Naive thymus-derived CD8-positive, alpha-beta T cell (primary cell): ENCODE measurements at places on chromosomes 16 and 17.
A peak's percentile ranks its signal among the peaks of the same experiment; 100 is the strongest.

DNA sequence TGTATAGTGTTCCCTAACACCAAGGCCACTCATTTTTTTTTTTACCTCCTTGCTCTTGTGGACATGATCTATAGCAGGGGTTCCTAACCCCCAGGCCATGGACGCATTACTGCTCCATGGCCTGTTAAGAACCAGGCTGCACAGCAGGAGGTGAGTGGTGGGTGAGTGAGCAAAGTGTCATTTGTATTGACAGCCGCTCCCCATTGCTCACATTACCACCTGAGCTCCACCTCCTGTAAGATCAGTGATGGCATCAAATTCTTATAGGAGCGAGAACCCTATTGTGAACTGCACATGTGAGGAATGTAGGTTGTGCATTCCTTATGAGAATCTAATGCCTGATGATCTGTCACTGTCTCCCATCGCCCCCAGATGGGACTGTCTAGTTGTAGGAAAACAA is 342.0 kb downstream of the SOX9 start:
- H3K4me3 ChIP-seq = no peak overlapping the region
- H3K27me3 ChIP-seq = no peaks in the 10 kb centered on the region
- DNase-seq = no peak
- no peaks in the 10 kb centered on the region for H3K36me3 ChIP-seq

DNA sequence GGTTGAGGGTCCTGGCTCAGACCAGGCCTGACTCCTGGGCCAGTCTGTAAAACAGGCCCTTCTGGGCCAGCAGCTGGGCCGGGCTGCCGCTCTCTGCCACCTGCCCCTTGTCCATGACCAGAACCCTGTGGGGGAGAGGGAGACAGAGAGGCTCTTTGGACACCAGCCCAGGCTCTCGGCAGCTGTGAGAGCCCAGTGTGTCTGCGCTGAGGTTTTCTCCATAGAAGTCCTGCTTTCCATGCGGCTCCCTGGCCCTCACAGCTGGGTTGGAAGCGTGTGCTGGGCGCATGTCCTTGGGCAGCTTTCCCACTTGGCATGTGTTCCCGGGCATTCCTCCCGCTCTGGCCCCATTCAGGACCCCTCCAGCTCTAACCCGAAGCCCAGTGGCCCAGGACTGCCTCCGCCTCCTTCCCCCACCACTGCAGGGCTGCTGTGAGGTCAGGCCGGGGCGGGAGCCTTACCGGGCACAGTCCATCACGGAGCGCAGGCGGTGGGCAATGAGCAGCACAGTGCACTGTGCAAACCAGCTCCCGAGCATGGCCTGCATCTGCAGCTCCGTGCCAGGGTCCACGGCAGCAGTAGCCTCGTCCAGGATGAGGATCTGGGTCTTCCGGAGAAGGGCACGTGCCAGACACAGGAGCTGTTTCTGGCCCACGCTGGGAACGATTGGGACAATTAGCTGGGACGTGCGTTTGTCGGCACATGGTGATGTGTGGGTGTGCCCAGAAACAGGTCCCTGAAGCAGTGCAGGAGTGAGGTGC is 73.0 kb downstream of the ABCC6 start:
- H3K27ac ChIP-seq = no peak overlapping the region
- no peaks in the 10 kb centered on the region for H3K4me1 ChIP-seq
- no peaks in the 10 kb centered on the region for H3K36me3 ChIP-seq
- H3K4me3 ChIP-seq = no peak overlapping the region

- H3K27ac ChIP-seq = peak overlapping the region; percentile 57
- H3K36me3 ChIP-seq = peaks cover 13% of the 10 kb centered on the region
- no peak for DNase-seq
- no peaks in the 10 kb centered on the region for H3K27me3 ChIP-seq
- H3K4me1 ChIP-seq = peaks cover 17% of the 10 kb centered on the region
- peak overlapping the region; percentile 36 for H3K4me3 ChIP-seq
Observed at GRCh38 chr17:76063875-76064546, 8.3 kb downstream of the SRP68 start.

- H3K27me3 ChIP-seq = no peaks in the 10 kb centered on the region
- no peaks in the 10 kb centered on the region for H3K36me3 ChIP-seq
- peak overlapping the region; percentile 97 for H3K27ac ChIP-seq
- DNase-seq = no peak
- H3K4me3 ChIP-seq = peak overlapping the region; percentile 92
- peaks cover 49% of the 10 kb centered on the region for H3K4me1 ChIP-seq
Observed at GRCh38 chr16:58128711-58129096, 477 bp downstream of the CFAP20 start.

- H3K36me3 ChIP-seq = no peaks in the 10 kb centered on the region
- no peak overlapping the region for H3K4me3 ChIP-seq
- DNase-seq = no peak
- H3K27ac ChIP-seq = no peak overlapping the region
- no peaks in the 10 kb centered on the region for H3K4me1 ChIP-seq
Observed at GRCh38 chr16:54320697-54321340, 34.2 kb upstream of the IRX3 start.

- no peaks in the 10 kb centered on the region for H3K4me1 ChIP-seq
- no peak for DNase-seq
- no peak overlapping the region for H3K4me3 ChIP-seq
Observed at GRCh38 chr16:69927056-69927757, 23.9 kb upstream of the CLEC18A start.

DNA sequence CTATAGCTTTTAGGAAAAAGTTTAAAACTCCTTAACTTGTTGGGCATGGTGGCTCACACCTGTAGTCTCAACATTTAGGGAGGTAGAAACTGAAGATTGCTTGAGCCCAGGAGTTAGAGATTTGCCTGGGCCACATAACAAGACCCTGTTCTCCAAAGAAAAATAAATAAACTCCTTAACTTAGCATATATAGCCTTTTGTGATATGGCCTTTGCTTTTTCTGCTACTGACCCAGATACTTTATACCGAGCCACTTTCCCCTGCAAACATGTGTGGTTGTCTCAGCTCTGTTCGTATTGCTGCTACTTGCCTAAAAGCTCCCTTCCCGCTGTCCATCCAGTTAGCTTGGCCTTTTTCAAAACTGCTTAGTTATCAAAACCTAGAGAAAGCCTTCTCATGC is 51.0 kb downstream of the GAN start:
- H3K36me3 ChIP-seq = peaks cover 4% of the 10 kb centered on the region
- no peaks in the 10 kb centered on the region for H3K4me1 ChIP-seq
- no peak for DNase-seq
- no peak overlapping the region for H3K4me3 ChIP-seq
- no peaks in the 10 kb centered on the region for H3K27me3 ChIP-seq

DNA sequence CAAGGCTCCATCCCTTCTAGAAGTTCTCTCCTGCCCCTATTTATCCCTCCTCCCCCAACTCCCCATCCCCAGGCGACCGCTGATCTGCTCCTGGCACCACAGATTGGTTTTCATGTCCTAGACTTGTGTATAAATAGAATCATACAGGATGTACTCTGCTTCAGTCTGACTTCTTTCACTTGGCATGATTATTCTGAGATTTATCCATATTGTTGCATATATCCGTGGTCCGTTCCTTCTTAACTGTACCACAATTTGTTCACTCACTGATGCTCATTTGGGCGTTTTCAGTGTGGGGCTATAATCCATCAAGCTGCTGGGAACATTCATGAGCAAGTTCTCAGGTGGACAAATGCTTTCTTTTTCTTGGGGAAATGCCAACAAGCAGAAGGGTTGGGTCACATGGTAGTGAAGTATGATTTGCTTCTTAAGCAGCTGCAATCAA is 23.9 kb downstream of the PITPNM3 start:
- no peak overlapping the region for H3K27ac ChIP-seq
- H3K27me3 ChIP-seq = peaks cover 16% of the 10 kb centered on the region
- H3K36me3 ChIP-seq = no peaks in the 10 kb centered on the region
- H3K4me1 ChIP-seq = no peaks in the 10 kb centered on the region

DNA sequence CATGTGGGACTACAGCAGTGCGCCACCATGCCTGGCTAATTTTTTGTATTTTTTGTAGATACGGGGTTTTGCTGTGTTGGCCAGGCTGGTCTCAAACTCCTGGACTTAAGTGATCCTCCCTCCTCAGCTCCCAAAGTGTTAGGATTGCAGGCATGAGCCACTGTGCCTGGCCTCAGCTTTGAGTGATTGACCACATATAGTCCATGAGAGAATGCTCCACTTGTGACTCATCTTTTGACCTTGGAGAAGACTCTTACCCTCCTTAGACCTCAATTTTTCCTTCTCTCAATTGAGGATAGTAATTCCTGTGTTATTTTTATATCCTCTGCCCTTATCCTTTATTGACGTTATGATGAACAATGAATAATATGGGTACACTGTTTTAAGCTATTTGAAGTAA is 30.9 kb upstream of the DUSP14 start:
- no peak for DNase-seq
- H3K27me3 ChIP-seq = no peaks in the 10 kb centered on the region
- H3K4me3 ChIP-seq = no peak overlapping the region
- no peaks in the 10 kb centered on the region for H3K36me3 ChIP-seq
- H3K4me1 ChIP-seq = no peaks in the 10 kb centered on the region

DNA sequence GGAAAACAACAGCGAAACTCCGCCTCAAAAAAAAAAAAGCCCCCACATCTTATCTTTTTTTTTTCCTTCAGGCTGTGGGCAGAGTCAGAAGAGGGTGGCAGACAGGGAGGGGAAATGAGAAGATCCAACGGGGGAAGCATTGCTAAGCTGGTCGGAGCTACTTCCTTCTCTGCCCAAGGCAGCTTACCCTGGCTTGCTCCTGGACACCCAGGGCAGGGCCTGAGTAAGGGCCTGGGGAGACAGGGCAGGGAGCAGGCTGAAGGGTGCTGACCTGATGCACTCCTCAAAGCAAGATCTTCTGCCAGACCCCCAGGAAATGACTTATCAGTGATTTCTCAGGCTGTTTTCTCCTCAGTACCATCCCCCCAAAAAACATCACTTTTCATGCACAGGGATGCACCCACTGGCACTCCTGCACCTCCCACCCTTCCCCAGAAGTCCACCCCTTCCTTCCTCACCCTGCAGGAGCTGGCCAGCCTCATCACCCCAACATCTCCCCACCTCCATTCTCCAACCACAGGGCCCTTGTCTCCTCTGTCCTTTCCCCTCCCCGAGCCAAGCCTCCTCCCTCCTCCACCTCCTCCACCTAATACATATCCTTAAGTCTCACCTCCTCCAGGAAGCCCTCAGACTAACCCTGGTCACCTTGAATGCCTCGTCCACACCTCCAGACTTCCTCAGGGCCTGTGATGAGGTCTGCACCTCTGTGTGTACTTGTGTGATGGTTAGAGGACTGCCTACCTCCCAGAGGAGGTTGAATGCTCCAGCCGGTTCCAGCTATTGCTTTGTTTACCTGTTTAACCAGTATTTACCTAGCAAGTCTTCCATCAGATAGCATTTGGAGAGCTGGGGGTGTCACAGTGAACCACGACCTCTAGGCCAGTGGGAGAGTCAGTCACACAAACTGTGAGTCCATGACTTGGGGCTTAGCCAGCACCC is 1.2 kb upstream of the HBA1 start:
- H3K4me1 ChIP-seq = peaks cover 18% of the 10 kb centered on the region
- no peaks in the 10 kb centered on the region for H3K36me3 ChIP-seq
- DNase-seq = no peak
- peak overlapping the region; percentile 60 for H3K4me3 ChIP-seq

- peaks cover 4% of the 10 kb centered on the region for H3K36me3 ChIP-seq
- peak within 1 kb of the TSS; percentile 75 for H3K4me3 ChIP-seq
- peaks cover 9% of the 10 kb centered on the region for H3K4me1 ChIP-seq
- peaks cover 56% of the 10 kb centered on the region for H3K27me3 ChIP-seq
Observed at GRCh38 chr17:31391496-31391949, at the start of gene RAB11FIP4. TSS of gene RAB11FIP4 (plus strand) at chr17:31391675. CDS start at chr17:31391853, 178 bp downstream.

GRCh38 chr16:88722784-88723506 is 16.6 kb downstream of the CTU2 start:
- no peak for DNase-seq
- no peaks in the 10 kb centered on the region for H3K36me3 ChIP-seq
- H3K27ac ChIP-seq = no peak overlapping the region
- no peaks in the 10 kb centered on the region for H3K4me1 ChIP-seq
- H3K27me3 ChIP-seq = no peaks in the 10 kb centered on the region
- H3K4me3 ChIP-seq = no peak overlapping the region

GRCh38 chr17:40450175-40450574 is 6.9 kb downstream of the IGFBP4 start:
- no peak overlapping the region for H3K4me3 ChIP-seq
- no peaks in the 10 kb centered on the region for H3K36me3 ChIP-seq
- H3K27ac ChIP-seq = no peak overlapping the region
- peaks cover 10% of the 10 kb centered on the region for H3K4me1 ChIP-seq

- H3K4me3 ChIP-seq = peak overlapping the region; percentile 91
- H3K4me1 ChIP-seq = peaks cover 37% of the 10 kb centered on the region
- peak overlapping the region; percentile 90 for H3K27ac ChIP-seq
- no peaks in the 10 kb centered on the region for H3K36me3 ChIP-seq
- DNase-seq = no peak
Observed at GRCh38 chr17:75153780-75154194, 525 bp downstream of the JPT1 start.

GRCh38 chr16:50040018-50040417 is 15.0 kb downstream of the CNEP1R1 start:
- no peak overlapping the region for H3K4me3 ChIP-seq
- peaks cover 10% of the 10 kb centered on the region for H3K4me1 ChIP-seq
- H3K36me3 ChIP-seq = no peaks in the 10 kb centered on the region
- no peak overlapping the region for H3K27ac ChIP-seq
- no peak for DNase-seq
- H3K27me3 ChIP-seq = peaks cover 7% of the 10 kb centered on the region

GRCh38 chr16:69711115-69711740 is 15.1 kb downstream of the NQO1 start:
- peaks cover 3% of the 10 kb centered on the region for H3K4me1 ChIP-seq
- H3K27me3 ChIP-seq = no peaks in the 10 kb centered on the region
- no peak overlapping the region for H3K27ac ChIP-seq
- DNase-seq = no peak
- no peak overlapping the region for H3K4me3 ChIP-seq

DNA sequence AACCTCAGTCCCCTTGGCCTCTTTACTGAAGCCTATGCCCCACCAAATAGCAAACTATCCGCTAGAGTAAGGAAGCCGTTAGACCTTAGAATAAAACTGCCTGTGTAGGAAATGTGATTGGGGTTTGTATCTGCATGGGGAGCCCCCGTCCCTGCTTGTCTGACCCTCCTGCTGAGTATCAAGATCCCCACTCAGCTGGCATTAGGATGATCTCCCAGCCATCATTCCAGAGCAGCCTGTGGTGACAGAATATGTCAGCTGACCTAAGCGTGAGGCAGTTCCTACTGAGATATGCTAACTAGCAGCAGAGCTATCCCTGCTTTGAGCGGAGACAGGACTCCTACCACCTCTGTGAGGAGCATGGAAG is 645 bp upstream of the GFOD2 start:
- H3K36me3 ChIP-seq = no peaks in the 10 kb centered on the region
- peak overlapping the region; percentile 99 for H3K27ac ChIP-seq
- no peak for DNase-seq
- no peaks in the 10 kb centered on the region for H3K27me3 ChIP-seq

GRCh38 chr16:49189286-49189685 is 92.4 kb downstream of the CBLN1 start:
- H3K4me3 ChIP-seq = no peak overlapping the region
- no peaks in the 10 kb centered on the region for H3K4me1 ChIP-seq
- no peak overlapping the region for H3K27ac ChIP-seq
- DNase-seq = no peak
- no peaks in the 10 kb centered on the region for H3K36me3 ChIP-seq

- no peak overlapping the region for H3K4me3 ChIP-seq
- no peaks in the 10 kb centered on the region for H3K4me1 ChIP-seq
- no peak for DNase-seq
- H3K27me3 ChIP-seq = peaks cover 3% of the 10 kb centered on the region
Observed at GRCh38 chr17:49101054-49101534, 31.5 kb upstream of the B4GALNT2 start.
